ENCODE measurements at places on chromosomes 3 and 15.

- H3K36me3 ChIP-seq: peaks cover 3% of the 10 kb centered on the region
- H3K4me3 ChIP-seq: no peak overlapping the region
- peaks cover 28% of the 10 kb centered on the region for H3K4me1 ChIP-seq
- no peak overlapping the region for H3K27ac ChIP-seq
Measured at GRCh38 chr3:73072634-73073033, 11.2 kb downstream of the EBLN2 start.

DNA sequence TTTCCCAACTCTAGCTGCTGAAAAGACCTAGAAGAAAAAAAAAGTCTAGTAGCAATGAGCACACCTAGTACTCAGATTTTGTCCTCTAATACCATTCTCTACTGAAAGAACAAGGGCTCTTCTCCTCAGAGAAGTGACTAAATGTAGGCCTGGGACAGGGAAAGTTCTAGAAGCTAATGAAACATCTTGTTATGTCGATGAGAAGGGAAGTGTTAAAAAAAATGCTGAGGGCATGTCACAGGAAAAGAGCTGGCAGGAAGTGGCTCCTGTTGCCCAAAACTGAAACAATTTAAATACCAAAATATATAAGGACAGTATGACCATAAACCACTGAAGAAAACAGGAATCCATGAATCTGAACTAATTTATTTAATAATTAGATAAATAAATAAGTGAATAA is 581.4 kb upstream of the TBL1XR1 start:
- H3K27me3 ChIP-seq: no peaks in the 10 kb centered on the region
- H3K27ac ChIP-seq: peak overlapping the region; percentile 49
- H3K4me1 ChIP-seq: peaks cover 16% of the 10 kb centered on the region
- H3K36me3 ChIP-seq: no peaks in the 10 kb centered on the region

DNA sequence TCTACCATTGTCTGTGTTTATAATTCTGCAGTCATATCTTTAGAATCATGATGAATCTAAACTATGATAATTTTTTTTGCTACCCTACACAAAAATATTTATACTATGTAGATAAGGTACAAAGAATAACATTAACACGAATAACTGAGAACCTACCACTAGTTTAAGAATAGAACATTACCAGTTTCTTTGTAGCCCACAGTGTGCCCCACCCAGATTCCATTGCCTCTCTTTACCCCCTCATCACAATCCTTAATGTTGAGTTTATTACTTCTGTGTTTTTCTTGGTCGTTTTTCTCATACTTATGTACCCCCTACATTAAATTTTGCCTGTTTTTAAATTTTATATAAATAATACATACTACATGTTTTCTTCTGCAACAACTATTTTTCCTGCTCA is 140.5 kb downstream of the BBX start:
- DNase-seq: no peak
- no peak overlapping the region for H3K4me3 ChIP-seq
- H3K36me3 ChIP-seq: no peaks in the 10 kb centered on the region
- peaks cover 20% of the 10 kb centered on the region for H3K4me1 ChIP-seq
- no peaks in the 10 kb centered on the region for H3K27me3 ChIP-seq

GRCh38 chr3:122758877-122759560 is 34.6 kb downstream of the HSPBAP1 start:
- no peak overlapping the region for H3K4me3 ChIP-seq
- no peak for DNase-seq
- no peak overlapping the region for H3K27ac ChIP-seq
- no peaks in the 10 kb centered on the region for H3K27me3 ChIP-seq
- no peaks in the 10 kb centered on the region for H3K4me1 ChIP-seq

GRCh38 chr15:92457471-92458041 is 63.9 kb downstream of the ST8SIA2 start:
- no peak overlapping the region for H3K4me3 ChIP-seq
- no peaks in the 10 kb centered on the region for H3K36me3 ChIP-seq
- peaks cover 2% of the 10 kb centered on the region for H3K27me3 ChIP-seq
- no peaks in the 10 kb centered on the region for H3K4me1 ChIP-seq
- no peak overlapping the region for H3K27ac ChIP-seq

GRCh38 chr3:77324105-77324504 is 284.2 kb downstream of the ROBO2 start:
- DNase-seq: no peak
- no peaks in the 10 kb centered on the region for H3K4me1 ChIP-seq
- H3K27ac ChIP-seq: no peak overlapping the region

DNA sequence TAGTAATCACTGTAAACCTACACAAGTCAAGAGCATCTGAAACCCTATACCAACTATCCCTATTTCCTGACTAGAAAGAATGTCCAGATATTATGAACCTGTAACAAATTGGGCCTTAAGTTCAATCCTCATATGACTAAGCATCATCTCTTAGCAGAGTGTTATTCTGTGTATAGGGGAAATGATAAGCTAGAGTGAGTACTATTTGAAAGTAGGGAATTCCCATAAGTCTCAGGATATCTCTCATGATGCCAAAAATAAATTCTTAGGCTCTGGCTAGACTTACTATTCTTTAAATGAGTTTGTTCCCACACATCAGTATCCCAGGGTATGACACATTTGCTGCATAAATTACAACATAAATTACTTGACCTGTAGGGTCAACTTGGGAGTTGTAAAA is 15.3 kb downstream of the MRPL47 start:
- no peaks in the 10 kb centered on the region for H3K27me3 ChIP-seq
- peaks cover 43% of the 10 kb centered on the region for H3K36me3 ChIP-seq
- no peak overlapping the region for H3K4me3 ChIP-seq
- H3K27ac ChIP-seq: peak overlapping the region; percentile 50
- no peak for DNase-seq

DNA sequence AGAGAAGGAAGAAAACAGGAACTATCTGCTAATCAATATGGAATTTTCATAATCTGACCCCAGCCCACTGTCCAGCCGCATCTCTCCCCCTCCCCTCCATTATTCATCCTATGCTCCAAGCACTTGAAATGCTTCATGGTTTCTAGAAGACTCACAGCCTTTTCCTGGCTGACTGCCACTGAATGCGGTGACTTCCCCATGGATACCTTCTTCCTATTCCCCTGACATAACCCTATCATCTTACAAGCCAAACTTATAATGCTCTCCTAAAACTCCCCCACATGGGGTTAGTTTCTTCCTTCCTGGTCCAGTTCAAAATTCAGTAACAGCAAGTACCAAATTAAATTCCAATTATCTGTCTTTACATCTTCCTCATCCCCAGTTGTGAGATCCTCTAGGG is 31.2 kb upstream of the PTX3 start:
- no peak for DNase-seq
- H3K4me3 ChIP-seq: no peak overlapping the region
- no peaks in the 10 kb centered on the region for H3K36me3 ChIP-seq

DNA sequence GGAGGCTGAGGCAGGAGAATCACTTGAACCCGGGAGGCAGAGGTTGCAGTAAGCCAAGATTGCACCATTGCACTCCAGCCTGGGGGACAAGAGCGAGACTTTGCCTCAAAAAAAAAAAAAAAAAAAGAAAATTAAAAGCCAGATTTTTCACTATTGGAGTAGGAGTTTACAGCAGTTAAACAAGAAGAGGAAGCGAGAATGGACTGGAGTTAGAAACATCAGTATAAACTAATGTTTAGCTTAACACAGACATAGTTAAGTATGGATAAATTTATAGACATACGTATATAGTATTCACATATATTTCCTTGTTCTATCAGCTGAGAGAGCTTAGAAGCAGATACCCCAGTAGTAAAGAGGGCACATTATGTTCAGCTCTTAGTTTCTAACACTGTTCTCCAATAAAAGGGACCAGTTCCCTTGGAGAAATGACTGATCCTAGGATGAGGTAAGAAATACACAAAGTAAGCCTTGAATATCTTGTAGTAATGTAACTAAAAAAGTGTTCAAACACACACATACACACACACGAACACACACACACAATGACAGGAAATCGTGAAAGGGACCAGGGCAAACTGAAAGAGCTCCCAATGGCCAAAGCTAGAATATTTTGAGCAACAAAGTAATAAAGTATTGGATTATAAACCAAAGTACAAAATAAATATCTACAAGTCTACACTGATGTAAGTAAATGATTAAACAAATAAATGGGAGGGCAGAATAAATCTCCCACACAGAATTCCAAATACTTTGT is 25.1 kb downstream of the PIK3CB start:
- DNase-seq: no peak
- H3K4me1 ChIP-seq: peaks cover 14% of the 10 kb centered on the region
- no peak overlapping the region for H3K4me3 ChIP-seq
- H3K27ac ChIP-seq: no peak overlapping the region

DNA sequence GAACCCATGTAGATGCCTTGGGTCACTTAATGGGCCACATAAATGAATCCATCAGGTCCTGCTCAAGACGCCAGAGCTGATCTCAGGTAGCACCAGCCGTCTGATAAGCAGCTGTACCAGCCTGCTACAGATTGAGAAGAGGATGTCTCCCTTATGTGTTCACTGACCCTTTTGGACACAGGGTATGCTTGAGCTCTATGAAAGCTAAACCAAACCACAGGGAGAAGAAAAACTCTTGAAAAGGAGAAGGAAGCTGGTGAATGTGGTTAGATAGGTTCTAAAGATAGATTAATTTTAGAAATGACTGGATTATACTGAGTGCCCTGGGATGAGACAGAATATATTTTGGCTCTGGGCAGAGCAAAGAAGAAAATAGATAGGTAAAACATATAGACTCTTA is 187.5 kb downstream of the SPATA16 start:
- no peak for DNase-seq
- H3K4me1 ChIP-seq: no peaks in the 10 kb centered on the region
- no peaks in the 10 kb centered on the region for H3K36me3 ChIP-seq
- no peak overlapping the region for H3K4me3 ChIP-seq
- no peak overlapping the region for H3K27ac ChIP-seq

DNA sequence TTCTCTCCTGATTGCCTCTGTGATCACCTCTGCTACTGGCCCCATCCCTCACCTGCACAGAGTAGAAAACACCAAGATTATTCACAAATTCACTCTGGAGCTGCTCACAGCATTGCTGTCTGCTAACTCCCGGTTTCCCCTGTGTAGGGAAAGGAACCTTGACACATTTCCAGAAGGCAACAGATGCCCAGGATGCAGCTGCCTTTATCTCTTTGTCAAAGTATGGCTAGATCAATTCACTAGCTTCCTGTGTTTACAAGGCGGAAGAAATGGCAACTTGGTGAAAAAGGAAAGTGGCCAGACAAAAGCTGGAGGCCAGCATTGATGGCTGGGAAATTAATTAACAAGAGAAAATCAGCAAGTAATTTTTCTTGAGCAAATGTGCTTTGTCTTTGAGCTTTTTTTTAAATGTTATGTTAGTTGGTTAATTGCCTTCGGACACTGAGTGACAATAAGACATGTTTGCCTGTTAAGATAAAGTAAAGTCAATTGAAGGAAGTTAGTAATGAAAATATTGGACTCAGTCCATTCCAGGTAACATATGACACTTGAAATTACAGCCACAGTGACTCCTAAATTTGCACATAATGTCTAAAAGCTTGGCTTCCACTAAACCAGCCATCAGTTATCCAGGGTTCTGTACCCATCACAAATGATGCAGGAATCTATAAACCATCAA is 394.6 kb upstream of the IL12A start:
- DNase-seq: no peak
- H3K27me3 ChIP-seq: peaks cover 4% of the 10 kb centered on the region
- no peaks in the 10 kb centered on the region for H3K4me1 ChIP-seq

GRCh38 chr3:18937574-18937973 is 210.7 kb upstream of the KCNH8 start:
- no peak overlapping the region for H3K4me3 ChIP-seq
- DNase-seq: no peak
- H3K4me1 ChIP-seq: no peaks in the 10 kb centered on the region
- no peak overlapping the region for H3K27ac ChIP-seq
- no peaks in the 10 kb centered on the region for H3K27me3 ChIP-seq

Measured in activated CD4-positive, alpha-beta memory T cell treated with anti-CD3 and anti-CD28 coated beads for 36 hours (primary cell).